H9 (cell line): ENCODE measurements at places on chromosomes 4 and X. TPM values are rescaled to one million over a fixed set of nuclear protein-coding genes. Genes with fewer than 3 reads are reported as not detected.

DNA sequence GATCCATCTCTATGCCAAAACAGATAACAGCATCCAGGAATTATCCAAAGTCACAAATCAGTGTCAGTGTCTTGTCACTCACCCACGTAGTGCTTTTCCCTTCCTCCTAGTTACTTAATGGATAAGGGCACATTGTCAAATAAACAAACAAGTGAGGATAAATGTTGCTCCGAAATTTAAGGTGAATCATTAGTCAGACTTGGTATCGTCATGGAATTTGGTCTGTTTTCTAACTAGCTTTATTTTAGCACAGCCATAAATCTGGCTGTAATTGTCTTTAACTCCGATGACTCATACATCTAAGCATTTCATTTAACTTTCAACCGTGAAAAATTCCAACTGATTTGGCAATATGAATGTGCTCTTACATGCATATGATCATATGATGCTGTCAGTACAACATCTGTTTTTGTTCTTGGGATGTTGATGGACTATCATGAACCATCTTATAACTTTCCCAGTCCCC is 83.3 kb downstream of the SNCA start:
- H3K27me3 ChIP-seq: no peaks in the 10 kb centered on the region
- H3K4me3 ChIP-seq: no peak overlapping the region
- H3K4me1 ChIP-seq: no peaks in the 10 kb centered on the region
- no peaks in the 10 kb centered on the region for H3K36me3 ChIP-seq

The XK gene
- 0.85 and 0.97 TPM in 2 replicates for total RNA-seq

DNA sequence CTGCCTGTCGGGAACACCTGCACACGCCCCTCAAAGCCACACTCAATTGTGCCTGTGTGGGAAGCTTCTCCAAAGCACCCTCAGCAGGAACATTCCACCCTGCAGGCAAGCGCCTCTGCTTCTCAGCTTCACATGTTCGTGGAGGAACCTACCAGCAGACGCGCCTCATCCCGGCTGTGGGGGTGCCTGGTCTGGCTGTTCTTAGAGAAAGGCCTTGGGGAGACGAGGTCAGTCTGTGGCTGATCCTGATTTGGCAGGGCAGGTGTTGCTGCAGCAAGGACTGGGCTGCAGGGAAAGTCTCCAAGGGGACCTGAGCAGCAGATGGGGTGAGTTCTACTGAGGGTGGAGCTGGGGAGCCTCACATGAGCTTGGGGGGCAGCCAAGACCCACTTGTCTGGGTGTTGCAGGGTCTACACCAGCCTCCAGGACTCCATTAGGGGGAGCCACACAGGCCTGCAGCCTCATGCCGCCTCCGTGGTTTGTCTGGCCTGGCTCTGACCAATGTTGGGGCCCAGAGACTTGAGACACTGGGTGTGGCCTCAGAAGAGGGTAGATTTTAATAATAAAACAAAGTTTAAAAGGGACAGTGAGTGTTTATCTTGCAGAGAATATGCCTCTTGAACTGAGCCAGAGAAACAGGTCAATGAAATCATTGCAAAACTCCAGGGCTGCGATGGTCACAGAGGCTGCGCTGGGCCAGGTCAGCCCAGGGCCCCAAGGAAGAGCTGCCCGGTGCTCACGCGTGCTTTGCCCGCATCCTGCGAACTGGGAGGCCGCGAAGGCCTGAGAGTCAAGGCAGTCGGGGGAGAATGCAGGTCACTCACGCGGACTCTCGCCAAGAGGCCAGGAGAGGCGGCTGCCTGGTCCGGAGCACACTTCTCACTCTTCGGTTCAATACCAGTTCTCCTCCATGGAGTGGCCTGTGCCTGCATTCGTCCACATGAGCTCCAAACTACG is 21.1 kb downstream of the RNF212 start:
- no peaks in the 10 kb centered on the region for H3K4me1 ChIP-seq
- H3K36me3 ChIP-seq: peaks cover 14% of the 10 kb centered on the region; the same call in 1 of the 2 replicates
- no peaks in the 10 kb centered on the region for H3K27me3 ChIP-seq
- peak; percentile 56 for DNase-seq

- DNase-seq: no peak
- H3K4me1 ChIP-seq: no peaks in the 10 kb centered on the region
- no peaks in the 10 kb centered on the region for H3K27me3 ChIP-seq
- no peak overlapping the region for H3K27ac ChIP-seq
- no peak overlapping the region for H3K4me3 ChIP-seq
- no peaks in the 10 kb centered on the region for H3K36me3 ChIP-seq
These were observed 28.3 kb downstream of the CYTL1 start for GRCh38 chr4:4990857-4991540.

DNA sequence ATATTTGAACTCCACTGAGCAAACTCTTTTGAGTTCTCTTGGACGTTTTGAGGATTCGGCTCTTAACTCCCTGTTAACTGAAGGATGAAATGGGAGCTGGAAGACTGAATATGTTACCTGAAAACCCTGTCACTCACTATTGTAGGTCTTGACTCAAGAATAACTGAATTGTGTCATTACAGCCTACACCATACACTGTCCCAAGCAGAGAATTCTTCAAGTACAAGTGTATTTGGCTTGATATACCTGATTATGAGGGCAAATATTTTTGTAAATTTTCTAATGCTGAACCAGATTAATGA is 276.1 kb downstream of the CFAP299 start:
- no peak overlapping the region for H3K4me3 ChIP-seq
- H3K36me3 ChIP-seq: no peaks in the 10 kb centered on the region
- DNase-seq: no peak
- no peaks in the 10 kb centered on the region for H3K4me1 ChIP-seq
- no peak overlapping the region for H3K27ac ChIP-seq

GRCh38 chr4:99135541-99136162 is 8.4 kb downstream of the ADH4 start:
- H3K4me1 ChIP-seq: no peaks in the 10 kb centered on the region
- no peak overlapping the region for H3K27ac ChIP-seq
- DNase-seq: no peak
- no peak overlapping the region for H3K4me3 ChIP-seq

GRCh38 chr4:150325872-150326271 is 247.6 kb downstream of the DCLK2 start:
- H3K27me3 ChIP-seq: no peaks in the 10 kb centered on the region
- no peak overlapping the region for H3K4me3 ChIP-seq
- no peaks in the 10 kb centered on the region for H3K4me1 ChIP-seq
- DNase-seq: no peak
- peaks cover 5% of the 10 kb centered on the region; the same call in 2 of the 3 replicates for H3K36me3 ChIP-seq
- no peak overlapping the region for H3K27ac ChIP-seq

The CNGA1 gene
- total RNA-seq: 1.0 and 1.4 TPM in 2 replicates

- no peaks in the 10 kb centered on the region for H3K27me3 ChIP-seq
- no peaks in the 10 kb centered on the region; the same call in 1 of the 2 replicates for H3K36me3 ChIP-seq
These were observed 501.2 kb upstream of the ATOH1 start for GRCh38 chr4:93327346-93327745.

DNA sequence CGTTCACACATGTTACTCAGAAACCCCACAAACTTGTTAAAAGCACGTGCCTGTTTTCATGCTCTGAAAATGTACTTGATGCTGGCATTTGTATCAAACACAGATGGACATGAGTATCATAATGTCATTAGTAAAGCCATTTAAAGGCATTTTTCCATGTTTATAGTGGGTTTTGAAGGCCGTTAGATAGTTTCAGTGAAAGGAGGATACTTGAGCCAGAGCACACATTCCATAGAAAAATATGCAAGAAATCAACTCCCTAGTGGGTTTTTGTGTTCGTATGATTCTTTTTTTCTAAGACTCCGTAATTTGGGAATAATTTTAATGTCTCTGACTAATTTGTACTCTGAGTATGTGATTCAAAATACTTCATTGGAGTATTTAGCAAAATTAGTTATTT is 216.2 kb upstream of the BMP3 start:
- H3K36me3 ChIP-seq: no peaks in the 10 kb centered on the region
- no peaks in the 10 kb centered on the region for H3K4me1 ChIP-seq
- H3K27me3 ChIP-seq: no peaks in the 10 kb centered on the region
- DNase-seq: no peak

- H3K27ac ChIP-seq: no peak overlapping the region
- H3K27me3 ChIP-seq: no peaks in the 10 kb centered on the region
- no peak overlapping the region for H3K4me3 ChIP-seq
- H3K4me1 ChIP-seq: no peaks in the 10 kb centered on the region
These were observed 157.0 kb downstream of the PCDH18 start for GRCh38 chr4:137375111-137375850.

DNA sequence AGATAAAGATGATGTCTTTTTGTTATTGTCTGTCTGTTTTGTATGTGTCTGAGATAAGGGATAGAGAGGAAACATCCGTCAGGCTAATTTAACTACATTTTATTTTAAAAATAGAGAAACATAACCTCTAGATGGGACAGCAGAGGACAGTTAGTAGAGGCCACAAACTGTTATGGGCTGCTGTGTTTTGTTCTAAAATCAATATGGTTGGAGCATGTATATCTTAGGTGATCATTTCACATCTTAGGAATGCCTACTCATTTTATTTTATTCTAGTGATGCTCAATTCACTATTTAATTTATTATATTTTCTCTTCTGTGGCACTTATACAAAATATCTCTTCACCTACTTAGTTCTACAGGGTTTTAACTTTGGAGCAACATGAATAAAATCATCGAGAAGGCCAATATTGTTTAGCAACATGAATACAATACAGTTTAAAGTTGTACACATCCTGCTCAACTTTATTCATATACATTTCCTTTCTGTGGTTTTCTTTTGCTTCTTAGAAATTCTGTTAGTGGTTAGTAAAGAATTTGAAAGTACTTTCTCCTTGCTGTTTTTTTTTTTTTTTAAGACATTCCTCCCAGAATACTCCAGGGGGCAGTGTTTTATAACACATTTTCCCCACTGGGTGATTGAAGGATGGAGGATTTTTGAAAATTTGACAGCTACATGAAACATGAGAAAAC is 392.9 kb downstream of the UNC5C start:
- H3K27ac ChIP-seq: no peak overlapping the region
- peaks cover 4% of the 10 kb centered on the region; the same call in 1 of the 2 replicates for H3K4me1 ChIP-seq
- no peaks in the 10 kb centered on the region for H3K27me3 ChIP-seq
- H3K4me3 ChIP-seq: no peak overlapping the region
- no peaks in the 10 kb centered on the region for H3K36me3 ChIP-seq

The RHOXF2B gene
- not detected in 2 replicates for total RNA-seq
